Subcutaneous preadipocyte (primary cell): ENCODE measurements at places on chromosomes 7 and 10. TPM values are rescaled to one million over a fixed set of nuclear protein-coding genes. Genes with fewer than 3 reads are reported as not detected.

The TCERG1L gene
- total RNA-seq, result not detected in 2 replicates

The AGR2 gene
- total RNA-seq, result not detected in 2 replicates

The GBX1 gene
- total RNA-seq, result not detected in 2 replicates

The ARID5B gene
- total RNA-seq, result 39.7 and 47.0 TPM in 2 replicates

The TCTN3 gene
- total RNA-seq, result 37.3 and 37.8 TPM in 2 replicates

The GRM3 gene
- total RNA-seq, result not detected in 2 replicates

The PANK1 gene
- total RNA-seq, result 7.0 and 7.4 TPM in 2 replicates
